ENCODE measurements at places on chromosomes 13 and 19. TPM values are rescaled to one million over a fixed set of nuclear protein-coding genes. Genes with fewer than 3 reads are reported as not detected.

GRCh38 chr19:42069619-42070351 is at the start of gene GRIK5:
Gene GRIK5, minus strand, starts transcription at chr19:42070206. Its CDS starts 4,436 bp downstream, at chr19:42065770.
- no peak within 1 kb of the TSS for H3K27ac ChIP-seq
- H3K27me3 ChIP-seq, result peaks cover 38% of the 10 kb centered on the region
- peaks cover 8% of the 10 kb centered on the region for H3K4me1 ChIP-seq
- peak within 1 kb of the TSS; percentile 26 for H3K4me3 ChIP-seq
- no peak for DNase-seq

DNA sequence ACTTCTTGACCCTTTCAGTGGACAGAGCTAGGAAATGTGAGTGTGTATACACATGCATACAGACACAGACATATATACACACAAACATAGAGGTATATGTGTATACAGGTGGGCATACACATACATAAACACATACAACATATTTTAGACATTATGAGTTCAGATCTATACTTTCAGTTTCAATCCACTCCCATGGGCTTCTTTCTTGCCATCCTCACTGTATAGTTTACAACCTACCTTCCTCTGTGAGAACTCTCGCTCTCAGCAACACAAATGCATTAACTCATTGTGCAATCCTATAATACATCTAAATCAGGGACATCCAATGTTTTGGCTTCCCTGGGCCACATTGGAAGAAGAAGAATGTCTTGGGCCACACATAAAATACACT is 21.2 kb upstream of the SCEL start:
- no peak for DNase-seq
- H3K4me3 ChIP-seq, result no peak overlapping the region
- H3K36me3 ChIP-seq, result no peaks in the 10 kb centered on the region
- H3K27ac ChIP-seq, result no peak overlapping the region
- no peaks in the 10 kb centered on the region for H3K27me3 ChIP-seq

- peak overlapping the region; percentile 18 for H3K27ac ChIP-seq
- H3K27me3 ChIP-seq, result no peaks in the 10 kb centered on the region
- no peak for DNase-seq
- peaks cover 3% of the 10 kb centered on the region for H3K4me1 ChIP-seq
- no peak overlapping the region for H3K4me3 ChIP-seq
Observed at GRCh38 chr19:5911366-5911765, 2.7 kb upstream of the CAPS start.

DNA sequence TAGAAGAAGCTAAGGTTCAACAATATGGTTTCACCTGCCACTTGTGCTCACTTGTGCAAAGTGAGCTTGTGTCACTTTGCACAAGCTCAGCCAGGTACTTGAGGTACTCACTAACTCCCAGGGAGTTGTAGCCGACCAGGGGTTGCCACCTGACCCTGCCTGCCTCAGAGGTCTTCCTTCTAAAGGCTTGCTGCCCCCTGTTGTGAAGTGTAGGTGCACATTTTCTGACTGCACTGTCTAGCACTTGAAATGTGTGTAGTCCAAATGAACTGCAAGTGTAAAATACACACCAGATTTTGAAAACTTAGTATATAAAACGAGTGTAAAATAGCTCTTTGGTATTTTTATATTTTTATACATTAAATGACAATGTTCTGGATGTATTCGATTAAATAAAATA is 230.8 kb downstream of the DLEU7 start:
- DNase-seq, result no peak
- H3K4me3 ChIP-seq, result no peak overlapping the region
- H3K4me1 ChIP-seq, result peaks cover 15% of the 10 kb centered on the region
- H3K27me3 ChIP-seq, result no peaks in the 10 kb centered on the region

GRCh38 chr13:51596541-51596940 is 12.3 kb downstream of the WDFY2 start:
- H3K4me3 ChIP-seq, result no peak overlapping the region
- no peak overlapping the region for H3K27ac ChIP-seq
- no peak for DNase-seq
- H3K27me3 ChIP-seq, result no peaks in the 10 kb centered on the region
- H3K4me1 ChIP-seq, result no peaks in the 10 kb centered on the region

The MYH14 gene
- 1.6 TPM for total RNA-seq

DNA sequence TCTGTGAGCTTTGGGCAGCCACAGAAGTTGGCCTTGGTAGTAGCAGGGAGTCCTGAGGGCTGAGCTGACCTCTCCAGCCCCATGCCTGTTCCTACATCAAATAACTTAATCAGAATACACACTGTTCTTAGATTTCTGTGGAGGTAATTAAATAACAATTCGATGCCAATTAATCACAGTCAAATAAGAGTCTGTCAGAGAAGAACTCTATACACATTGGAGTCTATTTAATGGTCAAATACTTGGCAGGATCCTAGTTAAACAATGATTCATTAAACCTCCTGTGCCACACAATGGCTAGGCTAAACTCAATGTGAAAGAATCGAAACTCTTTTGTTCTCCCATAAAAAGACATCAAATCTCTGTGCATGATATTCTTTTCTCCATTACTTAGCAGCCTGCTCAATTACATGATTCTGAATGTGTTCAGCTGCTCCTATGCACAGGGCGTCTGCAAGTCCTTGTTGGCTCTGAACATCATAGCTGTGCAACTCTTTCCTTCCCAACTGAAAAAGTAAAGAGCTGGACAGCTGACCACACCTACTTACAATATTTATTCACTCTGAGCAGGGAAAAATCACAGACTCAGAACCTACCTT is 173.1 kb downstream of the ABCC4 start:
- H3K27ac ChIP-seq, result no peak overlapping the region
- no peaks in the 10 kb centered on the region for H3K27me3 ChIP-seq
- no peak overlapping the region for H3K4me3 ChIP-seq
- DNase-seq, result no peak

DNA sequence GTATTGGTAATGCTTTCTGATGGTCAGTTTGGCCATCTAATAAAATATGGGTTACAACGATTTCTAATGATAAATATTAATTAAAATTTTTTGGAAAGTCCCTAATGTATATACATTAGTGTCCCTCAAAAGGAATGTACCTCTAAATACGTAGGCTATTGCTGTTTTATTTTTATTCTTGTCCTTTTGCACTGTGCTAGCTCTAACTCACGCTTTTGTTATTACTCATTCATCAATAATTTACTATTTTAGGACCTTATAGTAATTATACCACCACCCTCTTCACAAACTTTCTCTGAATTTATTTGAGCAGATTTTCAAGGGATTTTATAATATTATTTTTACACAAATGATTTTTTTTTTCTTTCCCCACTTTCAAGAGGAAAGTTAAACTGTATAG is 795.9 kb upstream of the PCDH9 start:
- H3K36me3 ChIP-seq, result no peaks in the 10 kb centered on the region
- H3K4me3 ChIP-seq, result no peak overlapping the region

DNA sequence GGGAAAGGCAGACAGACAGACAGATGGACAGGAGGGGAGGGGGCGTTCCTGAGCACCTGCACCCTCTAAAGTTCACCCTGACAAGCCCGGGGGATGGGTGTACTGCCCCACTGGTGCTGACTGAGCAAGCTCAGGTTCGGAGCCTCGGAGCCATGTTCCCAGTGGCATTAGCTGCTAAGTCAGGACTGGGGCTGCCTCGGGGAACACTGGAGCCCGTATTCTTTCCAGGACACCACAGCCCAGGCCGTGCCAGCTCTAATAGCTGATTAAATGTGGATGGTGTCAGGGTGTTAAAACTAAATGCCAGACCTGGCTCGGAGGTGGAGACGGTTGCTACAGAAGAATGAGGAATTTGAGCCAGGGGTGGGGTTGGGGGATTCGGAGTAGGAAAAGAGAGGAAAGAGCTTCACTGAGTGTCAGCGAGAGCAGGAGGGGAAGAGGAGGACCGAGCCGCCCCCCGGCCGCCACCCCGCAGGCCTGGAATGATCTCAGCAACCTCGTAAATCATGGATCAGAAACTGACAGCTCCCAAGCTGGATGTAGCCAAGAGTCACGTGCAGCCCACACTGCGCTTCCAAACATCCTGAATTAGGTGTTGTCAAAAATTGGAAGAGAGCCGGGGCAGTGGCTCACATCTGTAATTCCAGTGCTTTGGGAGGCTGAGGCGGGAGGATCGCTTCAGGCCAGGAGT is 10.4 kb downstream of the MAP2K2 start:
- H3K27ac ChIP-seq, result peak overlapping the region; percentile 33
- DNase-seq, result no peak
- H3K36me3 ChIP-seq, result peaks cover 81% of the 10 kb centered on the region
- H3K4me1 ChIP-seq, result peaks cover 47% of the 10 kb centered on the region

DNA sequence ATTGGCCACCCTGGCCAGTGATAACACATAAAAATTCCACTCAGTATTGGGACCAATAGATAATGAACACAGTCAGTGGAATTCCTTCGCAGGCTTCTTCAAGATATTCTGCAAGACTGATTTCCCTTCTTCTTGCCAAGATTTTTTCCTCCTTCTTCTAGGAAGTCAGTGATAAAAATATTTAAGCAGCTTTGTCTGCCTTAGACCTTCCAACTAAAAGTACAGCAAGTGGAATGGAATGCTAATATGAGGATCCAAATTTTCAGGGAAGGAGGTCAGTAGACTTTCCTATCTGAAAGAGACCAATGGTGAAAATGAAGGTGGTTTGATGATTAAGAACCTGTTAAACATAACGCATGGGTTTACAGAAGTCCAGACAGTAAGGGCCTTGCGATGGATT is 9.6 kb downstream of the STARD13 start:
- no peaks in the 10 kb centered on the region for H3K4me1 ChIP-seq
- no peaks in the 10 kb centered on the region for H3K27me3 ChIP-seq
- no peak overlapping the region for H3K27ac ChIP-seq
- H3K36me3 ChIP-seq, result no peaks in the 10 kb centered on the region
- DNase-seq, result no peak

- DNase-seq, result peak; percentile 68
- H3K36me3 ChIP-seq, result peaks cover 8% of the 10 kb centered on the region
- H3K4me3 ChIP-seq, result peak overlapping the region; percentile 52
- no peaks in the 10 kb centered on the region for H3K27me3 ChIP-seq
Observed at GRCh38 chr19:53553865-53554791, 16.2 kb downstream of the ZNF331 start.

Measured in thymus (tissue), 14 donors.